ENCODE measurements at places on chromosomes 7 and 10.

DNA sequence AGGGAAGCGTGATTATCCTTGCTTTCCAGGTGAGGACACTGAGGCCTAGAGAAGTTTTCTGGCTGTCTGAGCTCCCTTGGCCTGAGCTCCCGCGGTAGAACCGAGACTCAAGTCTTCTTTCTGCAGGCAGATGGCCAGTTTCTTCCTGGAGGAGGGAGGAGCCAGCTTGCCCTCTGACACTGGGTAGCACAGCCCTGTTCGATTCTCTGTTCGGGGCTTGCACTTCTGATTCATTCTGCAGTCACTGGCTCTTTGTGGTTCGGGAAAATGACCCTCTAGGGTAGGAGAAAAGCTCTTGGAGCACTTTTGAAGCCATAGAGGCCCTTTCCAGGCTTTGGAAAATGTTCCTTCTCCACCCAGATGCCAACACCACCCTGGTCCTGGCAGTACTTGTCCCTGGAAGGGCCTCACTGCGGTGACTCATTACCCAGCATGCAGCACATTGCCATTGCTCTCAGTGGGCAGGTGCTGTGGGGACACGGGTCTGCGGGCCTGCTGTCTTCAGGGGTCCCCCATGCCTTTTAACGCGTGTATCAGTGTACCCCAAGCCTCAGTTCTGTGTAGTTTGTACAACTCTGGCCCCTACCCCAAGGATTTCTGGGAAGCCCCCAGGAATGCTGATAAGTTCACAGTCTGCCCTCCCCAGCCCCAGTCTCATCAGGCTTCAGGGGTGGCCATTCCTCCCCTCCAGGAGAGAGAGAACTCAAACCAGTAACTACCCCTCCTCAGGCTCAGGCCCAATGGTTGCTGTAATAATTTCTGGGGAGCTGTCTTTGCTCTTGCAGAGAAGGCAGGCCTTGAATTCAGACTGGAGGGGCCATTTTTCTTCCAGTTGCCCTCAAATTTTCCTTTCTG is 11.9 kb downstream of the CHST3 start:
- DNase-seq: no peak

DNA sequence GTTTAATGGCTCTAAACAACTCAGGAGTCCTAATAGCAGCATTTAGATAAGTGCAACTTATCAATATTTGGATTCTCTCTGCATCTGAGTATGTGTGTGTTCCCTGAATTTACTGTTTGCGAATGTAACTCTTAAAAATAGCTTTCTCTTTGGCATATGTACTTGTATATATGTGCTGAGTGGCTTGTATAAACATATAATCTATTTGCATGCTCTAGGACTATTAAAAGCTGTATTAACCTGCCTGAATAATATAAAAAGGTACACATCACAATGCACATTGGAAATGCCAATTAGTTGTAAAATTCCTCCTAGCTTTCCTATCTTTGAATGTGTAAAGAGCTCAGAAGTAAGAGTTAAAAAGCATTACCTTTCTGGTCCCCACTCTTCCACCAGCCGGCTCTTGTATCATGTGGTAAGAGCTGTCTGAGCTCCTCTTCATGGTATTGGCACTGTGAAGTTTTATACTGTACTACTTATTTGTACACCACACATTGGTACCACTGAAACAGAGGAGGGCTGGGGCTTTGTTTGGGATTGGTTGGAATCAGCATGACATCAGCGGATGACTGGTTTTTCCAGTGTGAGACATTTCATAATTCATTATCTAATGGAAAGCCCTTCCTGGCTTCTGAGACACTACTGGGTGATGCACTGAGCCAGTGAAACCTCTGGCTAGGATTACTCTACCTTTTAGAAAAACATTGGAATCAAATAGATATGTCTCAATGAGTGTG is at the start of gene INHBA:
Gene INHBA, minus strand, starts transcription at position 456 of the 737 bp plus-strand sequence. CDS start 2,716 bp downstream, outside the sequence.
- DNase-seq: no peak

DNA sequence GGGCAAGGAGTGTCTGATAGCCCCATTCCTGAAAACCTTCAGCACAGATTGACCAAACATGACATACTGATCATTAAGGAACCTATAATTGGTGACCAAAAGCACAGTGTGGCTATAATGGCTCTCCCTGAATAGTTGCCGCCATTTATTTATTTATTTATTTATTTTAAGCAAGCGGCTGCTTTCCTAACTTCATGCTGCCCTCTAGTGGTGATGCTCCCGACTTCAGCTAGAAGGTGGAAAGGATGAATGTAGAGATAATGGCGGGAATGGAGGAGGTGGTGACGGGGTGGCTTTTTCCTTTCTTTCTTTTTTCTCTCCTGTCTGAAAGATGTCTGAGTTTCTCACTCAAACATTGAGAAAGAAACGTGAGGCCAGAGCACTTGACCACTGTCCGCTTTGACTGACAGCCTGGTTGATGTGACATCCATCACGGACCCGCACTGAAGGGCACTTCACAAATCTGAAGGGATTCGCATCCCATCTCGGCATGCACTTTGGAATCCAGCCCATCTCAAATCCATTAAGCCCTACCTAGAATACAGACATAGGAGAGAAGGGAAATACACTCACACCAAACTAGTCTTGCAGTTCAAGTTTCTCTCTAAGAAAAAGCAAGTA is 1090.1 kb downstream of the KCNMA1 start:
- DNase-seq: peak; percentile 46

DNA sequence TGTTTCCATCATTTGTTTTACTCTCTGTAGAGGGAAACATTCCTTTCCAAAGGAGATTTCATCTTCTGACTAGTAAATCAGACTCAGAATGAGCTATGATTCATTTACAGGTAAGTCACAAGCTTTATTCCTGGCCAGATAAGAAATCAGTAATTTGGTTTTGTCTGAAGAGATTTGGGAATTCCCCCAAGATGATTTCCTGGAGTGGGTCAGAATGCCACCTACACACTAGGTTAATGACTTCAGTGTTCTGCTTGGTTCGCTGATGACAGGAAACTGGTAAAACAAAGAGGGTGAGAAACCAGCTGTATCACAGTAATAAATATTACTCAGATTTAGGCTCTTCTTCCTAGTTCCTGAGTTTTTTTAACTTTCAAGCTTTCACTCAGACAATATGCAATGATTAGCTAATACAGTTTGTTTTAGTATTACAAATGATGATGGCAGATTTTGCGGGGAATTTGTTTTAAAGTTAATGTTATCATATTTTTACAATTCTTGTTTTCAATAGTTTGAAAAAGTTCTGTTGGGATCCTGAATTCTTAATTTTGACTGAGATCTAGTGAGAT is 8.3 kb upstream of the ASZ1 start:
- DNase-seq: no peak

- peak; percentile 60 for DNase-seq
These were observed 660 bp upstream of the HHEX start for GRCh38 chr10:92688927-92689662.

GRCh38 chr7:36144189-36144588 is 8.9 kb upstream of the EEPD1 start:
- no peak for DNase-seq

DNA sequence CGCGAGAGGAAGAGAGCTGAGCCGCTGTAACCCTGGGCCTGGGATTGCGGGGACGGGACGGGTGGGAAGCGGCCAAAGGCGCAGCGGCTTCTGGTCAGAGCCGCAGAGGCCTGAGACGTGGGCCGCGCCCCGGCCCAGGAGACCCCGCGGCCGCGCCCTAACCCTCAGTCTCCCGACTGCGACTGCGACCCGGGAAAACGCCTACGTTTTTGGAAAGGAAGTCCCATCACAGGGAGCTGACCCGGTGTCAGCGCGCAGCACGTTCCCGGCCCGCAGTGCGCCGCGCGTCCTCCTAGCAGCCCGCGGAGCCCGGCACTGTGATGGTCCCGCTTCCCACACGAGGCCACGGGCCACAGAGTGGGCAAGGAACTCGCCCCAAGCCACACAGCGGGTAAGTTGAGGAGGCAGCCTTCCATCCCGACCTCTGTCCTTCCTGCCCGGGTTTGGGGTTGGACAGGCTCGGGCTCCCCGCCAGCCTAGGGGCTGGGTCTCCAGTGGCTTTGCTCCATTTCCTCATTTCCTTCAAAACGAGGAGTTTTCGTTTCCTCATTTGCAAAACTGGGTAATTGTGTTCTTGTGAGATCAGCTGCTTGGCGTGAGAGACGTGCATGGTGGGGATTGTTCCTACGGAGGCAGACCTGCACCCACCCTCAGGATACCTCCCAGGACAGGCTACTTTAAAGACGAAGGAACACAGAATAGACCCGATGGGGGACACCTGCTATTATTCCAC is 1.2 kb downstream of the GPNMB start:
- DNase-seq: no peak

GRCh38 chr7:81659697-81660395 is 110.0 kb downstream of the HGF start:
- no peak for DNase-seq

DNA sequence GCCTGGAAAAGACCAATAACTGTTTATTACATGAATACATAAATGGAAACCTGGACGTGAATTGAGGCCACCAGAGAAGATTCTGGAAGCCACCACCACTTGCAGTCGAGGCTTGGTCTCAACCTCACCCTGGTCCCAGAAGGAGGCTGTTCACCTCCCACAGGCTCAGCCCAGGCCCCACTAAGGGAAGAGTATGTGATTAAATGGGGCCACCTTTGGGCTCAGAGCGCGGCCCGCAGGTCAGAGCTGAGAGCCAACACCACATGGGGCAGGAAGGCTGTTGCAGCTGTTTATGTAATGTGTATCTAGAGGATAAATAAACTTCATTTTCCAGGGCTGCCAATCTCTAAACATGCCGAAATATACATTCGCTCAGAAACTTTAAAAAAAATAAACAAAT is 17.6 kb upstream of the FGFR2 start:
- DNase-seq: no peak

Measured in activated T-cell treated with anti-CD3 and anti-CD28 coated beads, Interleukin-2, amount 50 U/mL, for 24 hours (primary cell).